Left renal pelvis (tissue), 4 donors: ENCODE measurements at places on chromosomes 4 and X.

DNA sequence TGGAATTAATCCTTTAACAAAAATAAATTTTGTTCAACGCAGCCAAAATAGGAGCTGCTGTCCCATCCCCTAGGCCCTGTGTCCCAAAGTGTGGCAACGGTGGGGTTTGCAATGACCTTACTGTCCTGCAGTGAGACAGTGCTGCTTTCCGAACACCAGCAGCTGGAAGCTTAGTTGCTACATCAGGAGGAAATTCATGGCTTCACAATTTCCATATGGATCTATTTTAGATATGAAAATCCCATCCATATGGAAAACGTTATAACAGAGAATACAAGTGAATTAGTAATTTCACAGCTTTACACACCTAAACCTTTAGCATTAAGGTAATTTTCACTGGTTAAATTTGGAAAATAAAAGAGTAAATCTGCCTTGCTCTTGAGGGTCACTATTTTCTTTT, 396.3 kb upstream of the TENM3 start:
- DNase-seq: no peak

GRCh38 chr4:103073792-103074438, 2.6 kb downstream of the SLC9B2 start:
- DNase-seq: no peak

GRCh38 chr4:69546134-69546765, 50.5 kb upstream of the UGT2B4 start:
- DNase-seq: no peak

DNA sequence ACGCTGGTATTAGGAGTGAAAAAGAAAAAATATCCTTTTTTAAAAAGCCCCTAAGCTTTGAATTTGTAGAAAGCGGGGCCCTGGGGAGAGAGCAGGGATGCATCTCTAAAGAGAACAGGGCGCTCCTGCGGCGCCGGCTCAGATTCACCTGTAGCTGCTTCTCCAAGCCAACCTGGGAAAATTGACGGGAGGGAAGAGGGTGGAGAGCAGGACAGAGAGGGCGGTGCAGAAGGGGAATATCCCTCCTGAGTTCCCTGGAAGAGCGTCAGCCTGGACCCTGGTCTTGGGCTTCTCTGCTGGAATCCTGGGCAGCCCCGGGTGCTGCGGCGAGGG, 776 bp upstream of the SOWAHD start:
- DNase-seq: no peak

DNA sequence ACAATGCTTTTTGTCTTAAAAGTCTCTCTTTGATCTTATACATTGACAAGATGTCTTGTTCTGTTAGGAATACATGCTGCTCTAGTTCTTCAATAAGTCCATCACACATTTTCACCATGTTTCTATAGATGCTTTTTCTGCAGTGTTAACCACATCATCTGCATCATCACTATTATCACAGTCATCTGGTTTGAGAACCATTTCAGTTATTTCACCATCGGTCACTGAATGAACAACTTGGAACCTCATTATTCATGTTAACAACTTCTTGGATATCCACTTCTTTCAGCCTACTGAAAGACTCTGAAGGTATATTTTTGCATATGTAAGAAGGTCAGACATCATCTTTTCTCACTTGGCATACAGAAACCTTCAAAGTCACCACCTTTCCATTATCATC, 975.2 kb downstream of the STIM2 start:
- DNase-seq: no peak

- DNase-seq: peak; percentile 16
Measured at GRCh38 chr4:84681486-84682274, 98.8 kb downstream of the CDS1 start.

GRCh38 chrX:53320543-53321229, 39.3 kb upstream of the IQSEC2 start:
- DNase-seq: no peak

- DNase-seq: no peak
Measured at GRCh38 chr4:150818661-150819060, 196.4 kb downstream of the LRBA start.

GRCh38 chrX:810186-810585, 179.6 kb downstream of the SHOX start:
- no peak for DNase-seq
